ENCODE measurements at places on chromosomes 1 and 21.

- DNase-seq, result no peak
Observed at GRCh38 chr21:22890656-22891055, 1892.4 kb downstream of the NCAM2 start.

- DNase-seq, result no peak
Observed at GRCh38 chr1:47709019-47709871, 271.4 kb downstream of the FOXD2 start.

DNA sequence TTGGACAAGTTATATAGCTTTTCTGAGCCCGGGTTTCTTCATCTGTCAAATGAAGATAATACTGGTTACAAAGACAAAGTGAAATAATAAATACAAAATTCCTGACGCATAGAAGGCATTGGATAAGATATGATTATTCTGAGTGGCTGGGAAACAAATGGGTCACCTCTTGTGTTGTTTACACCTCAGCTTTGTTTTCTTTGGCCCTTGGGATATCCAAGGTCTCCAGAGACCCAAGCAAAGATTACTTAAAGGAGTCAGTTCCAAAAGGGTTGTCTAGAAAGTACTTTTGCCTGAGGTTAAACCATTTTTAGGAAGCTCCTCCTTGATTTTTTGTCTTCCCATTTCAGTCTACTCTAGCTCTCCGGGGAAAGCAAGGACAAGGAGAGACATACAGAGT lies 9.7 kb downstream of the KHDRBS1 start:
- no peak for DNase-seq

DNA sequence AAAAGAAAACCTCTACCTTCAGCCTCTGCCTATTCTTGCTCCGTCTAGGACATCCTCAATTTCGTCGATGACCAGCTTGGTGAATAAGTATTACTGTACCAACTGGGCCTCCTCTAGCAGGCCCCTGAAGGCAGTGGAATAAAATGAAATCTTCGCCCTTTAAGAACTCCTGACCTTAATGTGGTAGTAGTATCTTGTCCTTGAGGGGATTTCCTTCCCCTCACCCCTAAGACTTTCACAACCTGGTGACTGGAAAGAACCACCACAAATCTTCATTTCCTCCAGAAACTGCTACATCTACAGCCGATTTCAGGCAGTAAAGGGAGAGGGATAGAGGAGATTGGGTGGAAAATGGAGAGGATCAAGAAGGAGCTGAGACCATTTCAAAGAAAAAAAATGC lies 1.6 kb upstream of the HAX1 start:
- DNase-seq, result no peak

- DNase-seq, result no peak
Observed at GRCh38 chr1:31436596-31437432, 23.8 kb downstream of the SERINC2 start.

- no peak for DNase-seq
Observed at GRCh38 chr1:203145321-203146041, 18.0 kb downstream of the ADORA1 start.

- no peak for DNase-seq
Observed at GRCh38 chr1:27454610-27455009, 35.4 kb downstream of the WASF2 start.

GRCh38 chr1:154807048-154807591 lies 63.0 kb downstream of the KCNN3 start:
- DNase-seq, result no peak

DNA sequence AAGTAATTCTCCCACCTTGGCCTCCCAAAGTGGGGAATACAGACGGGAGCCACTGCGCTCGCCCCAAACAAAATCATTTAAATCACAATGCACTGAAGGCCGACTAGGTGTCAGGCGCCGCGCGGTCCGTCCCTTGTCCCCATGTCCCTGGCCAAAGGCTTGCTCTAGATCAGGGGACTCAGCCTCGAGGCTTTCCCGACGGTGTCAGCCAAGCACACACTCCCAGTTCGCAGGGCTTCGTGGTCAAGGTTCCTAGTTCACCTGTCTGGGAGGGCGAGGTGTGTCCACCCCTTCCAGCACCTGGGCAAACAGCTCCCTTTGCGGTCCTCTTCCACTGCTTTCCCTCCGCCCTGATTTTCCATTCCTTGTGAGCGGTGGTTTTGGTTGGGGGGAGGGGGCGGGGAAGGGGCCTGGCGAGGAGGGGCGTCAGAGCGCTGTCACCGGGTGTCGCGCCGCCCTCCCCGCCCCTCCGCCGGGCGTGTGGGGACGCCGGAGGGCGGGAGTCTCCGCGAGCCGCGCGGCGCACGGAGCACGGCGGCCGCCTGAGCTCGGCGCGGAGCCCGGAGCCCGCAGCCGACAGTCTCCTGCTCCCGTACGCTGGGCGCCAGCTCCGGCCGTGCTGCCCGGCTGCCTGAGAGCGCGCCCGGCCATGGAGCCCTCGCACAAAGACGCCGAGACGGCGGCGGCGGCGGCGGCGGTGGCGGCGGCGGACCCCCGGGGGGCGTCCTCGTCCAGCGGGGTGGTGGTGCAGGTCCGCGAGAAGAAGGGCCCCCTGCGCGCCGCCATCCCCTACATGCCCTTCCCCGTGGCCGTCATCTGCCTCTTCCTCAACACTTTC lies at the start of gene STUM:
STUM (plus strand) TSS at position 509 of the 838 bp plus-strand sequence; CDS start at position 650, 141 bp downstream.
- peak; percentile 70 for DNase-seq

GRCh38 chr1:51329443-51330325 lies 678 bp downstream of the TTC39A start:
- DNase-seq, result no peak

DNA sequence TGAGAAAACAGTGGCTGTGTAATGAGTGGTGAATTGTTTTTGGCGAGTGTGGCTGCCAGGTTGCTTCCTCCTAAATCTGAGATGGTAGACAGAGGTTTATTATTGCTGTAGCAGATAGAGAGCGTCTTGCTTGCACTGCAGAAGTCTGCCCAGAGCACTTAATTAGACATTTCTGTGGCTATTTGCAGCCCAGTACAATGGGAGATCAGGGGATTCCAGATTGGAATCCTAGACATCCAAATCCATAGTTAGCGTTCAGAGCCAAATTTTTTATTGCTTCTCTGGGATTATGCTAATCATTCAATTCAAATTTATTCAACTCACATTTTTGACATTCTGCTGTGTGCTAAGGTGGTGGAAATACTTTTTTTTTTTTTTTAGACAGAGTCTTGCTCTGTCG lies 30.0 kb downstream of the KIF26B start:
- no peak for DNase-seq

DNA sequence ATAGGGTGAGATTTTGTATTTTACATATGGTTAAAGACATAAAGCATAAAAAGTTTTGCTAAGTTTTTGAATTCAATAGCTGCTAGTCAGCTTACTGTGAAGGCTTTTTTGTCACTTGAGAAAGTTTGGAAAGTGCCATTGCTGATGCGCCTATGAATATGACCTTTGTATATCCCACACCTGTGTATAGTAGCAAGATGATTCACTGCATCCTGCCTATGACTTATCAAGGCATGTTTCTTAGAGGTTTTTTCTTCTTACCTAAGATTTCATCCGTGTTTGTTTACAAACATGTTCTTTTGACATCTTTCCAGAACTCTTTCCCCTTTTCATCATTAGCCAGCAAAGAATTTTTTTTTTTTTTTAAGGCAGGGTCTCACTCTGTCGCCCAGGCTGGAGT lies 51.5 kb downstream of the PRKAA2 start:
- no peak for DNase-seq

GRCh38 chr1:164718821-164719220 lies 159.8 kb downstream of the PBX1 start:
- DNase-seq, result no peak

DNA sequence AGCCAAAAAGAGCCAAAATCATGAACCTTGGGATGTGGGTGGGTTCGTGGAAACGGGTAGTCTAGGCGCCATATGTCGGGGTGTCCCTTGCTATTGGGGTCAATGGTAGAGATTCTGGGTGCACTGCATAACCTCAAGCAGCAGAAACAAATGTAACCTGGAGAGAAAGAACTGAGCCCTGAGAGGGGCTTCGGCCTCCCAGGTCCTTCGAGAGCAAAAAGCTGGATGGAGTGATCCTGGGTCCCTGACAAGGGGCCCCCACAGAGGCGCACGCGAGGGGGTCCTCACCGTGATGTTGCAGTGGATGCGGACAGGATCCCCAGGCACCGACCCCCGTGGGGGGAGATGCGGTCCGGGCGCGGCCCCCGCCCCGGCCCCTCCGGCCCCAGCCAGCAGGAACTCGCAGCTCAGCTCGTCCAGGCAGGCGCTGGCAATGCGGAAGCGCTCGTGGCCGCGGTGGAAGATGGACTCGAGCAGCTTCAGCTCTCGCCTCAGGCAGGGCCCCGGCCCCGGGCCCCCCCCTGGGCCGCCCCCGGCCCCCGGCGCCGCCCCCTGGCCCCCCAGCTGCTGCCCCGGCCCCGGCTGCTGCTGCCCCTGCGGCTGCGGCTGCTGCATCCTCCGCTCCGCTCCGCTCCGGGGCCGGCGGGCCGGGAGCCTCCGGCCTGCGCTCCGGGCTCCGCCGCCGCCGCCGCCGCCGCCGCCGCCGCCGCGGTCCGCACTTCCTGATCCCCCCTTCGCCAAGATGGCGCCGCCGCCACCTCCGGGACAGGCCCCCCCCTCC lies at the start of gene UBE2Q1:
UBE2Q1 (minus strand) TSS at position 724 of the 781 bp plus-strand sequence; CDS start at position 615, 109 bp downstream.
- peak; percentile 74 for DNase-seq

DNA sequence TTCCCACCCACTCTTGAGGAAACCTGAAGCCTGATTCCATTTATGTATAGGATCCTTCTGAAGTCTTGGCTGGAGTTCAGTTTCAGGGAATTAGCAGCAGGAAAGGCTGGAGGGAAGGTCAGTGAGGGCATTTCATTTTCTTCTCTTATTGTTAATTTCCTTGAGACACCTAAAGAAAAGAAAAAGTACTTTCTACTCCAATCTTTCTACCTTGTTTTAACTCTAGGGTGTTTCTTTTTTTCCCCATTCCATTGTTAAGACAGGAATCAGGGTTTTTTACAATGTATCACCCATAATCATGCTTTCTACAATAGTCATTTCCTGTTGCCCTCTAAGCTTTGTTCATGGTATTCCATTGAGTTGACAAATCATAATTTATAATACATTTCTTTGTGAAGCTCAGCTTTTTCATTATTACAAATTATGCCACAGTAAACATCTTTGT lies 27.4 kb downstream of the SNRPE start:
- no peak for DNase-seq

GRCh38 chr1:119294199-119294598 lies 74.4 kb upstream of the HAO2 start:
- no peak for DNase-seq

GRCh38 chr1:160168016-160168415 lies 16.6 kb downstream of the ATP1A4 start:
- peak; percentile 27 for DNase-seq

DNA sequence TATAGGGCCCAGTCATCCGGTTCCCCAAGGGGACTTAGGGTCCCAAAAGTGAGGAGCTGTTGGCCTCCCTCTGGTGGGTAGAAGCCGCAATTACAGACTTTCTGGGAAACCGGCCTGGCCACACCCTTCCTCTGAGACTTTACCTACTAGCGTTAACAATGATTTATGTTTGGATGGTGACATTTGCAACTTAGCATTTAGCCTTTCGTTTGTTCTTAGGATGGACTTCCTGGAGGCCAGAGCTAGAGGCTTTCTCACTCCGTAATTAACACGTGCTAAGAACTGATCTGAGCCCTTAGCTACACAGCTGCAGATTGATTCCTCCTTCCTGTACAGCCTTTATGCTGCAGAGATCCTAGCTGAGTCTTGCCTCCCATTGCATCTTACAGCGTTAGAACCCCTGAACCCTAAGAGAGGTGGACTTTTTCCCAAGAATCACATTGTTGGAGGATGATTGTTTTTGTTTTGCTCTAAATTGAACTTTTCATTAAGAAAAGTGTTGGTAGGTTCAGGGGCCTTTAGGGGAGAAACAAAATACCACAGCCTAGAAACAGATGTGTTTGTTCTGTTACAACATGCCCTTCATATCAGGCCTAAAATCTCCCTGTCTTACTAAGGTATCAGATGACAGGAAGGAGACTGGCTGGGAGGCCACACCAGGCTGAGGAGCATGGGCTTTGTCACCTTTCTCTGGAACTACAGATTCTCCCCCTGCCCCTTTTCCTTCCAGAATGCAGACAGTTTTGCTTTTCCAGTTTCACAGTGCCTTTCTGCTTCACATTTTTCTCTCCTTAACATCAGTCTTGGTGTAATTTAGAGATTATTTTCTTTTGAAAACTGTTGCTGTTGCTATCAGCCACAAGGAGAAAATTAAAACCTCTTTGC lies 1.9 kb downstream of the S100A11 start:
- DNase-seq, result peak; percentile 82
